CD8-positive, alpha-beta T cell (primary cell): ENCODE measurements at places on chromosomes 13 and 19.

GRCh38 chr13:114102521-114103288 is 29.7 kb downstream of the RASA3 start:
- no peak for DNase-seq

DNA sequence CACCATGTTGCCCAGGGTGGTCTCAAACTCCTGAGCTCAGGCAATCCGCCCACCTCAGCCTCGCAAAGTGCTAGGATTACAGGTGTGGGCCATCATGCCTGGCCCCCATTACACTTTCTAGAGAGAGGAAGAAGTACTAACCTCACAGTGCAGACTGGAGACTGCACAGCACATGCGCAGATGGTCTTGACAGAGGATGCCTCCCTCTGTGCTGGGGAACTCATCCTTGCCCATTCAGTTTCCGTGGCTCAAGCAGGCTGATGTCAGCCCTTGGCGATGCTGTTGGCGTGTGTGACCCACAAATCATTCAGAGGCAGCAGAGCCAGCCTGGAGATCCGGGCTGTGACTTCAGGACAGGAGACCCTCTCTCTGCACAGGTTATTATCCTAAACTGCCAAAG is 14.6 kb upstream of the FFAR2 start:
- DNase-seq, result no peak

DNA sequence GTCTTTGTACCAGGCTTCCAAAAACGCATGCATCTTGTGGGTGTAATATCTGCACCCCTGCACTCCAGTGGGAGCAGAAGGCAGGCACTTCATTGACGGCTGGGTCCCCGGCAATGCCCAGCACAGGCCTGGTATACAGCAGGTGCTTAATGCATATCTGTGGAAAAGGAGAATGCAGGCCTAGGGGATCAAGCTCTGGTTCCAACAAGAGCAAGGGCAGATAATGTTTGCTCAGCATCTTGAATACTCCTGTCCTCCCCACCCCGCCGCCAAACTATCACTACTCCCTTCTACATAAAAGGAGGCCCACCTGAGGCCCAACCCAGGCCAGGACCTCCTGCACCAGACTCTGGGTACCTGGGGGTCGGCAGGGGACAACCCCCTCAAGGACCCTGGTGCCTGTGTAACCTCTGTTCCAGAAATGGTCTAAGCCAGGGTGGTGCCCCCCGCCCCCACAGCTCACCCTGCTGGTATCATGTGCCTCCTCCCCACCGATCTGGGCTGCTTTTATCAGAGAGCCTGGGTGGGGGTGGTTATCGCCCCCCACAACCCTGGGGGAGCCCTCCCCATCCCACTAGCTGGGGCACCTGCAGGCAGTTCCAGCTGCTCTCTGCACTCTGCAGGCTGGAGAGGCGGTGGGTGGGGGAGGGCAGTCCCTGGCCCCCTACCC is 4.8 kb downstream of the KLF16 start:
- no peak for DNase-seq

GRCh38 chr13:99227909-99228688 is 27.4 kb downstream of the UBAC2 start:
- DNase-seq, result no peak

GRCh38 chr13:33264620-33264978 is 21.0 kb downstream of the STARD13 start:
- DNase-seq, result no peak

DNA sequence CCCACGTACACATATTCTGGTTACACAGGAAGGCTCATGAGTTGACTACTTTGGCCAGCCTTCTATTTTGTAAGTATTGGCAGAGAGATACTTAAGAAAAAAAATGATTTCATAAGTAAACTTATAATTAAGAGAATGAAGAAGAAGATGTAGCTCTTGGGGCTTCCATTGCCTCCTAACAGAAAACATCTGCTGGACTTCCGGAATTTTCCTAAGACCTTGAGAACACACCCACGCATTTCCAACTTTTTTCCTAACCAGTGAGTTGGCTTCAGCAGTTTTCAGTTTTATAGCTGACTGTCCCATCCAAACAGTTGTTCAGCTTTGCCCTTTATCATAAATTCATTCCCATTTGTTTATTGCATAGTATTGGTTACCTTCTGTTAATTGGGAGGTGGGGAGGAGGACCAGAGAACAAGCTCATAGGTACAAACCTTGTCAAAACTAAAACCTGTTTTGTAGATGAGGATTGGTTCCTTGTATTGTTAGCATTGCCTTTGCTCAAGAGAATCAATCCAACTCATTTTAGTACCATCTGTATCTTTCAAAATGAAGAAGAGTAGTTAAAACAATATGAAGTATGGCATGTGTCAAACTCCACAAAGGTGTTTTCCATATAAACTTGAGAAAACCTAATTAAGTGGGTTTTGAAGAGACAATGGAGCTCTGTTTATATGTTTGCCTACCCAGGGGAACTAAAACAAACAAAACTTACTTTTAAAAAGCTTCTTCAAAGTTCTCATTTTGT is 93.9 kb downstream of the COL4A2 start:
- no peak for DNase-seq

DNA sequence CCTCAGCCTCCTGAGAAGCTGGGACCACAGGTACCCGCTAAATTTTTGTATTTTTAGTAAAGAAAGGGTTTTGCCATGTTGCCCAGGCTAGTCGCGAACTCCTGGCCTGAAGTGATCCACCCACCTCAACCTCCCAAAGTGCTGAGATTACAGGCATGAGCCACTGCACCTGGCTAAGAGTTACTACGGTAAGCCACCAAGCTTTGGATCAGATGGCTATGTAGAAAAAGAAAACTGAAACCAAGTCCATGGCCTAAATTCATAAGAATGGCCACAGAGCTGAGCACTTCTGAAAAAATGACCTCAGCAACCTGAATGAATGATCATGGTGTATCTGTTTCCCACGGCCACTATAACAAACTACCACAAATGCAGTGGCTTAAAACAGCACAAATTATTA is 9.4 kb downstream of the OPA3 start:
- no peak for DNase-seq

DNA sequence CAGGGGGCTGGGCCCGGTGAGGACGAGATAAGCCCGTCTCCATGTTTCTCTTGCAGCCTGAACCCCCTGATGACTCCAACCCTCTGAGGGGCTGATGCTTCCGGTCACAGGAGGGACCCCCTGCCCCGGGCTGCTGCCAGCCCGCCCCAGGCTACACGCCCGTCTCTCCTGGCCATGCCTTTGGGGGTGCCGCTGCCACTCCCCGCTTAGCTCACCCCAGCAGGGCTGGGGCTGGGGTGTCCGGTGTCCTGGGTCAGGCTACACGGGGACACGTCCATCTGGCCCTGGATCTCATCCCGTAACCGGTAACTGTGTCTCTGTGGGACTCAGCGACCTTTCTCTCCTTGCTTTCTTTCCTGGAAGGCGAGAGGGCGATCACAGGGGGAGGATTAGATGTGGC is 40.8 kb downstream of the GADD45B start:
- DNase-seq, result no peak

DNA sequence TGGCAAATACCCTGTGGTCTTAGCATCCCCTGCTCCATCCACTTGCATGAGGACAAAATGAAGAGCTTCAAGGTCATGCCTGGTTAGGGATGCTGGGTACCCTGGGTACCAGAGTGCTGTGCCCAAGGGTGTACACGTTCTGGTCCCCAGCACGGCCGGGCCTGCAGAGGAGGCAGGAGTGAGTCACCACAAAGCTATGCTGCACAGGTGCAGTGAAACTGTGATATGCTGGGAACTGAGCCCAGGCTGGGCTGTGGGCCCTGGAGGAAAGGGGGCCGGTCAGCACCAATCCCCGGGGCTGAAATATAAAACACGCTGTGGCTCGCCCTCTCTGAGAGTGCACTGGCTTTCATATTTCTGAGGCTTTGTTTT is 95.1 kb downstream of the TSHZ3 start:
- DNase-seq, result no peak

DNA sequence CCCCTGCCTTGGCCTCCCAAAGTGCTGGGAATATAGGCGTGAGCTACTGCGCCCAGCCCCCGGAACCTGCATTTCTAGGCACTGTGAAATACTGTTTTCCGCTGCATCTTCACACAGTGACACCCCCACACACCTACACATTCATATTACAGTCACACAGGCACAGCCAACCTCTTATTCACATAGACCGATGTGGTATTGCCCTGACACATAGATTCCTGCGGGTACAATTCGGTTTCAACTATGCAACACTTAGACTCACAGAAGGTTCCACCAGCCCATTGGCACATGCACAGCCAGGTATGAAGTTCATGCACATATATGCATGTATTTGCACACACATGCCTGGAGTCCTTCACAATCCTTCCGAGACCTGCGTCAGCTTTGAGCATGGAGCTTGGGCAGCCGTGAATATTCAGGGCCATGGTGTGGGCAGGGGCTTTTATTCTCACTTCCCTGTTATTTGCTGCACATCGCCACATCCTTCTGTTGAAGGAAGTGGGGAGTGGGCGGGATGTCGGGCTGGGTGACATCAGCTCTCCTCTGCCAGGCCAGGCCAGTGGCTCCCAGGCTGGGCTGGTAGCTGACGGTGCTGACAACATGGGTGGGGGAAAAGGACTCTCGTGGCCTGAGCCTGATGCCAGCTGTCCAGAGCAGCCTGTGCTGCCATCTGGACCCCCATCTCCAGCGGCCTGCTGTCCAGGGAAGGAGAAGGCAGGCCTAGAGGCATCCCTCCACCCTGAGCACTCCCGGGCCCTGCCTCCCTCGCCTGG is 5.4 kb upstream of the CDC37 start:
- DNase-seq, result no peak

- DNase-seq, result no peak
Observed at GRCh38 chr19:51372021-51372648, 319 bp downstream of the NKG7 start.
